Thymus (tissue), 14 donors: ENCODE measurements at places on chromosomes 16 and 17.

DNA sequence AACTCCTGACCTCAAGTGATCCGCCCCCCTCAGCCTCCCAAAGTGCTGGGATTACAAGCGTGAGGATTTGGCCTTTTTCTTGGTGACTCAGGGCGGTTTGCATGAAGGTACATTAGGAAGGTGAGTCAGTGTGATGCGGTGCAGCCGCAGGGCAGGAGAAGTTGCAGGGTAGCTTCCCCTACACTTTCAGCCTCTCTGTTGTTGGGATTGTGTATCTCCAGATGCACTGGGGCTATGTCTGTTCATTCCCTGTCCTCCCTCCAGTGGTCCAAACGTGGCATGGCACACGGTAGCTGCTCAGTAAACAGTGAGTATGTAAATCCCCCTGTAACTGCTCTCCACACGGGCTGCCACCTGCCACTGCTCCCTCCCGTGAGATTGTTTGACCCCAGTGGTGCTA, 109.1 kb upstream of the CDC42EP4 start:
- no peaks in the 10 kb centered on the region for H3K4me1 ChIP-seq
- H3K4me3 ChIP-seq, result no peak overlapping the region
- H3K27ac ChIP-seq, result no peak overlapping the region
- H3K36me3 ChIP-seq, result no peaks in the 10 kb centered on the region

DNA sequence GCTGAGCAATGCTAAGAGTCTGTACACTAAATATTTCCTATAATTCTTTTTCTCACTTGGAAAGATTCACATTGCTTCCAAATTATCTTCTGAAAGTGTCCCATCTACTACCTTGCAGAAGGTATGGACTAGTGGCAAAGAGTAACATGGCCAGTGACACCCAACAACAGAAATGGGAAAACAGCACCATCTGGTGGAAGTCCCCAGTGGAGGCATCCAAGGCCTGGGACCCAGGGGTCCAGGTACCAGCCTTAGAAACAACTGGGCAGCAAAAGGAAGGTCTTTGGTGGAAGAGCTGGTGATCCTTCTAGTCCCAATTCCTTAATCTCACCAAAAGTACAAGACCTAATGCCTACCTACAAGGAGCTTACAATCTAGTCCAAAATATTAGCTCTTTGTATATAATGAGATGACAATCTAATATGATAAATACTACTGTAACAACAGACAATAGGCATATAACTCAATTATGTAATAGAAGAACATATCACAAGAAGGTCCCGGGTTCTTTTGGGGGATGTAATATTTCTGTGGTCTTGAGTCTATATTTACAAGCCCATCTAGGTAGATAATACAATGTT, 55.3 kb downstream of the SKAP1 start:
- H3K27ac ChIP-seq, result no peak overlapping the region
- no peaks in the 10 kb centered on the region for H3K27me3 ChIP-seq
- H3K36me3 ChIP-seq, result peaks cover 10% of the 10 kb centered on the region
- H3K4me3 ChIP-seq, result no peak overlapping the region
- DNase-seq, result peak; percentile 9

- peaks cover 24% of the 10 kb centered on the region for H3K27me3 ChIP-seq
- peak overlapping the region; percentile 86 for H3K27ac ChIP-seq
- H3K4me1 ChIP-seq, result peaks cover 26% of the 10 kb centered on the region
- DNase-seq, result no peak
- H3K36me3 ChIP-seq, result peaks cover 4% of the 10 kb centered on the region
- peak overlapping the region; percentile 93 for H3K4me3 ChIP-seq
These were observed 677 bp upstream of the ZNHIT3 start for GRCh38 chr17:36485805-36486203.

GRCh38 chr16:75262104-75262799, 10.8 kb upstream of the BCAR1 start:
- H3K36me3 ChIP-seq, result no peaks in the 10 kb centered on the region
- no peak overlapping the region for H3K4me3 ChIP-seq
- no peak overlapping the region for H3K27ac ChIP-seq
- peaks cover 41% of the 10 kb centered on the region for H3K27me3 ChIP-seq
- no peak for DNase-seq

GRCh38 chr17:66841328-66841727, 6.4 kb downstream of the CACNG5 start:
- H3K27me3 ChIP-seq, result no peaks in the 10 kb centered on the region
- no peak overlapping the region for H3K27ac ChIP-seq
- DNase-seq, result no peak
- H3K4me1 ChIP-seq, result no peaks in the 10 kb centered on the region
- no peaks in the 10 kb centered on the region for H3K36me3 ChIP-seq

DNA sequence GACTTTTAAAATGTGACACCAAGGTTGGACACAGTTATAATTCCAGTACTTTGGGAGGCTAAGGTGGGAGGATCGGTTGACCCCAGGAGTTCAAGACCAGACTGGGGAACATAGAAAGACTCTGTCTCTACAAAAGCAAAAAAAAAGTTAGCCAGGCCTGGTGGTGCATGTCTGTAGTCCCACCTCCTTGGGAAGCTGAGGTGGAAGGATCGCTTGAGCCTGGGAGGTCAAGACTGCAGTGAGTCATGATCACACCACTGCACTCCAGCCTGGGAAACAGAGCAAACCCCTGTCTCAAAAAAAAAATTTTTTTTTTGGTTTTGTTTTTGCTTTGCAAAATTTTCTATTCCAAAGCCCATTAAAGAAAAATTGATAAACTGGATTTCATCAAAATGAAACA, 281.4 kb downstream of the BCAS3 start:
- no peaks in the 10 kb centered on the region for H3K27me3 ChIP-seq
- no peaks in the 10 kb centered on the region for H3K36me3 ChIP-seq
- H3K4me1 ChIP-seq, result no peaks in the 10 kb centered on the region

GRCh38 chr17:50892101-50892776, 26.1 kb upstream of the TOB1 start:
- no peaks in the 10 kb centered on the region for H3K36me3 ChIP-seq
- no peak for DNase-seq
- H3K27me3 ChIP-seq, result no peaks in the 10 kb centered on the region
- no peak overlapping the region for H3K4me3 ChIP-seq

DNA sequence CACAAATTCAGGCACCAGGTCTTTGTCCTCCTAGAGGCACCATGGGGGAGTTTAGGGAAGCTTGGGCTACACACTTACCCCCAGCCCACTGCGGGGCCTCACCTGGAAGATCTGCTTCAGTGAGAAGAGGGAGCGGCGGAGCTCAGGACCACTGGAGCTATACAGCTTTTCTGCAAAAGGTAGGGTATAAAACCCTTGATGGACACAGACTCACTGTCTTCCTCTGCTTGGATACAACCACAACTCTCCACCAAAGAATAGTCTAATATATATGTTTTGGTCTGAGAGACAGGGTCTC, 9.1 kb downstream of the FHOD1 start:
- no peaks in the 10 kb centered on the region for H3K4me1 ChIP-seq
- peaks cover 17% of the 10 kb centered on the region for H3K36me3 ChIP-seq
- no peak for DNase-seq
- H3K27ac ChIP-seq, result no peak overlapping the region

GRCh38 chr16:83965444-83966152, 2.4 kb upstream of the NECAB2 start:
- peaks cover 30% of the 10 kb centered on the region for H3K27me3 ChIP-seq
- H3K27ac ChIP-seq, result no peak overlapping the region
- H3K4me1 ChIP-seq, result no peaks in the 10 kb centered on the region

DNA sequence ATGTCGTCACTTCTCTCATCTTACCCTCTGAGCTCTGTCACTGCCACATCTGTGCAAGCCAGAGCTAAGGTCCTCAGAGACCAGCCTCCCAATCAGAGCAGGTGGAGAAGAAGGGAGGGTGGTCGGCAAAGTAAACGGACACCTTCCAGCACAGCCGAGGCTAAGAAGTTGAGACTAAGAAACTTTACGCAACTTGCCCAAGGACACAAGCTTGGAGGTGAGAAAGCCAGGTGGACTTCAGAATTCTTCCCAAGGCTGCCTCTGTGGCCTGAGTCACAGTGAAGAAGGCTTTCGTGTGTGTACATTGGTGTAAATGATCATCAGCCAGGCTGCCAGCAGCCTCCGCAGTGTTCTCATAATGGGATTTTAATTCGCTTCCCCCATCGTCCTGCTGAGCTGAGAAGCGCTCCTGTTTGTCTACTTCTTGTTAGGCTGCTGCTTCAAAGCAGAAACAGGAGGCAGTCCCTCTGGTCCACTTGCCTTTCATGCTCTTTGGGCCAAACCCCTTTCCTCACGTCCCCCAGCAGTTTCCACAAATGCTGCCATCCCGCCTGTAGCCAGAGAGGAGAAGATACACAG, 125.0 kb upstream of the RPL38 start:
- H3K27me3 ChIP-seq, result peaks cover 9% of the 10 kb centered on the region
- H3K27ac ChIP-seq, result no peak overlapping the region
- no peaks in the 10 kb centered on the region for H3K36me3 ChIP-seq
- H3K4me3 ChIP-seq, result no peak overlapping the region
- no peaks in the 10 kb centered on the region for H3K4me1 ChIP-seq

DNA sequence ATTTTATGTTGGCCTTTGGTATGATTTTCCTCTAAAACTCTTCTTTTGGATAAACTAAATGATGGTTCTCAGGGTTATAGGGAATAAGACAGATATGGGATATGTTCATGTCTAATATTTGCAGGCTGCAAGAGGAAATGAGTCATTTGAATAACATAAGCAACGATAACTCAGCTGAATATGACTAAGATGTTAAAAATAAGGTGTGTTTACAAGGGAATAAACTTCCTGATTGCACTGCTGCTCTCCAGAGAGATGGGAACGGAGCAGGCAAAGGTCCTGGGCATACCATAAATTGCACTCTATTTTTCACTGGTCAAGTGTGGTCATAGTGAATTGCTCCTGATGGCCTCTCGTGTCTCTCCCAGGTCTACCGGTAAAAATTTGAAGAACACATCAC, 666.2 kb downstream of the TOX3 start:
- H3K27ac ChIP-seq, result no peak overlapping the region
- H3K36me3 ChIP-seq, result no peaks in the 10 kb centered on the region
- H3K4me1 ChIP-seq, result no peaks in the 10 kb centered on the region
- no peaks in the 10 kb centered on the region for H3K27me3 ChIP-seq
- DNase-seq, result no peak

DNA sequence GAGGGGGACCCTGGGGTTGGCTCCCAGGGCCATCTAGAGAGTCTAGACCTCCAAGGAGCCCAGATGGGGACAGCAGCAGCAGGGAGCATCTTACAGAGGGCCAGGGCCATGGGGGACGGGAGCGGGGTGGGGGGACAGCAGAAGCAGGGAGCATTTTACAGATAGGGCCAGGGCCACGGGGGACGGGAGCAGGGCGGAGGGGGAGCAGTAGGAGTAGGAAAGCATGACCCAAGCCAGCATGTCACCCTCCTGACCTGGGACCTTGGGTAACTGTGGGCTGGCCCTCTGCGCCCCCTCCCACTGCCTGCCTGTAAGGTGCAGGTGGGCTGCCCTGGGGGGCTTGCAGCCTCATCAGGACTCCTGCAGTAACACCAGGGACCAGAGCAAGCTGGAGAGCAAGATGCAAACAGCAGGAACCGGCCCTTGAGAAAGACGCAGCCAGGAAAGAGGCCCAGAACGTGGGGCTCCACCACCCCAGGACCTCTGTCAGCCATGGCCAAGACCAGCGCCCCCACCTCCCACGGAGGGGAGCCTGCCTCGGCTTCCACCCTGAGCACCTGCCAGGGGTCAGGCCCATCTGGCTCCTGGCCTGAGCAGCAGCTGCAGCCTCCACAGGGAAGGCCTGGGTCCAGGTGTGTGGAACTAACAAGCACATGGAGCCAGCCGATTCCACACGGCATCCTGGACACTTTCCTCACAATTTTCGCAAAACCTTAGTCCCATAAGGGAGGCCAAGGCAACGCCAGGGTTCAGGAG, 2.4 kb downstream of the ZNF598 start:
- DNase-seq, result no peak
- H3K4me3 ChIP-seq, result peak overlapping the region; percentile 5
- peaks cover 12% of the 10 kb centered on the region for H3K36me3 ChIP-seq
- H3K27ac ChIP-seq, result no peak overlapping the region

DNA sequence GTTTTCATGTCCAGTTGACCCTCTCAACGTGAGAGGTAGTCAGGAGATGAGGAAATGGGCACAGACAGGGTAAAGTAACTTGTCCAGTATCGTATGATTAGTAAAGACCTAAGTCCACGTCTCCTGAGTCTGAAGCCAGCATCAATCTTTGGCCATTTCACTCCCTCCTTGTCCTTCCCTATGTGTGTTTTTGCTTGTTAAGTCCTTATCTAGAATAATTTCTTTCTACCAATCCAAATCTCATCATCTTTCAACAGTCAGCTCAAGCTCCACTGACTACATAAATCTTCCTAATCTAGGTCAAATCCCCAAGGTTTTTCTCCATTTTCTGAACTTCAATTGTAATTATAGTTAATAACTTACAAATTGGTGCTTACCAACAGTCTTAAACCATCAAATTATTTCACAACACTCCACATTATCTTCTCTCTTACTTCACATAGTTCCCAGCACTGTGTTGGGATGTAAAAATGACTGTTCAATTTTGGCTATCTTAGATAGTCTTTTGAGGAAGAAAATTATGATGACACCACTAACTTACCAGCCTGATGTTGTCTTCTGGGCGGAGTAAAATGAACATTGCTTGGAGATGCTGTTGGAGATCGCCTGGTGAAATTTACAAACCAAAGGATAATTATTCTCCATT, 72.3 kb upstream of the CORO6 start:
- no peaks in the 10 kb centered on the region for H3K27me3 ChIP-seq
- no peak overlapping the region for H3K4me3 ChIP-seq
- no peak for DNase-seq
- peaks cover 62% of the 10 kb centered on the region for H3K36me3 ChIP-seq
- H3K4me1 ChIP-seq, result peaks cover 17% of the 10 kb centered on the region
- no peak overlapping the region for H3K27ac ChIP-seq

GRCh38 chr17:18261146-18261515, 669 bp downstream of the MIEF2 start:
- H3K27me3 ChIP-seq, result no peaks in the 10 kb centered on the region
- H3K4me3 ChIP-seq, result peak overlapping the region; percentile 69
- peaks cover 31% of the 10 kb centered on the region for H3K36me3 ChIP-seq
- H3K27ac ChIP-seq, result peak overlapping the region; percentile 88

DNA sequence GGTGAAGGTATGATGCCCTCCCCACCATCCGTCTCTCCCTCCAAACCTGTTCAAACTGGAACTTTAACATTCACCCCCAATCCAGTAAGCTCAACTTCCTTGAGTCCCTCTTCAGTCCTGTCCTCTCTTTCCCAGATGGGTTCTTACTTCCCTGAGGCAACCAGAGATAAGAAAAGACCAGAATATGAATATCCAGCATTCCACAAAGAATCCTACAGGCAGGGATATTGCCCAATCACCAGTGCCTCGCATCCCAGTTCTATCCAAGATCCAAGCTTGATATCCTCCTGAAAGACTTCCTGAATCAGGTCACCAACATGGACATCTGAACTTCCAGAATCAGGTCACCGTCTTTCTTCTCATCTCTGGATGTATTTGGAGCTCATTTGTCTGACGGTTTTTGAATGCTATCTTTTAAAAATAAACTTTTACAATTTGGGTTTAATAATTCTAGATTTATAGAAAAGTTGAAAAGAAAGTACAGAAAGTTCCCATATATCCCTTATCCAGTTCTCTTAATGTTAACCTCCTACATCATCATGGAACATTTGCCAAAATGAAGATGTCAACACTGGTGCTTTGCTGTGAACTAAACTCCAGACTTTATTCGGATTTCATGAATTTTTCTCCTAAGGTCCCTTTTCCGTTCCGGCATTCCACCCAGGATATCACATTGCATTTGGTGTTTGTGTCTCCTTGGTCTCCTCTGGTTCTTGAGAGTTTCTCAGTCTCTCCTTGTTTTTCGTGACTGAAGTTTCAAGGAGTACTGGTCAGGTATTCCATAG, 13.7 kb upstream of the COL1A1 start:
- no peak for DNase-seq
- H3K27ac ChIP-seq, result no peak overlapping the region
- no peak overlapping the region for H3K4me3 ChIP-seq
- no peaks in the 10 kb centered on the region for H3K36me3 ChIP-seq
- no peaks in the 10 kb centered on the region for H3K4me1 ChIP-seq

- DNase-seq, result no peak
- no peaks in the 10 kb centered on the region for H3K4me1 ChIP-seq
- no peaks in the 10 kb centered on the region for H3K27me3 ChIP-seq
- H3K4me3 ChIP-seq, result no peak overlapping the region
- H3K36me3 ChIP-seq, result peaks cover 32% of the 10 kb centered on the region
These were observed 10.3 kb downstream of the PHAF1 start for GRCh38 chr16:67120025-67120424.
